Stimulated activated CD4-positive, alpha-beta T cell treated with anti-CD3 and anti-CD28 coated beads, Interleukin-4, amount 100 ng/mL, for 4 hours (primary cell): ENCODE measurements at places on chromosomes 7 and 10.

DNA sequence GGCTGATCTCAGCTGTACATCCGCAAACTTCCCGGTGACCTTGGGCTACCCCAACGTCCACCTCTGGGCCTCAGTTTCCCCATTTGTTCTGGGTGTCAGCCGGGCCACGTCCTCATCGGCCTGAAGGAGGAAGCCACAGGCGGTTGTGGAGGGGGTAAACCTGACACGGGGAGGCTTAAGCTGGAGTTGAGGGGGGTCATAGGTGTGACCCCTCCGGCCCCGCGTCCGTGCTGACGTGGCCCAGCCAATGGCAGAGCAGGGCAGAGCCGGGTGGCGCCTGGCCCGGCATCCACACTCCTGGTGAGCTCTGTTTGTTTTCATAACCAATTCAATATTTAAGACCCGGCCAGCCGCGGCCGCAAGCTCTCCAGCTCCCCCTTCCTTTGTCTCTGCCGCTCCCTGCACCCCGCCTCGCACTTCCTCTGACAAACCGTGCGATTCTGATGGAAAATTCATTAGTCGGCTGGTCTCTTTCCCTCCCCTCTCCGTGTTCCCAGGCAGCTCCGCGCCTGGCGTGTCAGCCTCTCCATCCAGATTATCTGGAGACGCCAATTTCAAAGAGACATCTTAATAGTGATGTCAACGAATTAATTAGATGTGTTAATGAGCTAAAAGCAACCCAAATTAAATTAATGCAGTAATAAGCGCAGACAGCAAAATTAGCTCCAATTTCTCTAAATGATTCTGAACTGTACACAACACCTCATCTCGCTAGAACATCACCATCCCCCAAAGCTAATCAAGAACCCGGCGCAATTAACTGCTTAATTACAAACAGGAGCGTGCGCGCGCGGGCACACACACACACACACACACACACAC is 55.4 kb downstream of the MICALL2 start:
- DNase-seq, result no peak

GRCh38 chr10:131155876-131156230 is 155.7 kb downstream of the TCERG1L start:
- no peak for DNase-seq

DNA sequence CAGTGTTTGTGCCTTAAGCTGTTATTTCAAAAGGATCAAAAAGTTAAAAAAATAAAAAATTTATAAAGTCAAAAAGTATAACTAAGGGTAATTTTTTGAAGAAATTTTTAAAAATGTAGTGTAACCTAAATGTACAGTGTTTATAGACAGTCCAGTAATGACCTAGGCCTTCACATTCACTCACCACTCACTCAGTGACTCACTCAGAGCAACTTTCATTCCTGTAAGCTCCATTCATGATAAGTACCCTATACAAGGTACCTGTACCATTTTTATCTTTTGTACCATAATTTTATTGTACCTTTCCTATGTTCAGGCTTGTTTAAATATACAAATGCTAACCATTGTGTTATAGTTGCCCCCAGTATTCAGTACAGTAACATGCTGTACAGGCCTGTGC is 21.5 kb downstream of the DNAJC9 start:
- no peak for DNase-seq

DNA sequence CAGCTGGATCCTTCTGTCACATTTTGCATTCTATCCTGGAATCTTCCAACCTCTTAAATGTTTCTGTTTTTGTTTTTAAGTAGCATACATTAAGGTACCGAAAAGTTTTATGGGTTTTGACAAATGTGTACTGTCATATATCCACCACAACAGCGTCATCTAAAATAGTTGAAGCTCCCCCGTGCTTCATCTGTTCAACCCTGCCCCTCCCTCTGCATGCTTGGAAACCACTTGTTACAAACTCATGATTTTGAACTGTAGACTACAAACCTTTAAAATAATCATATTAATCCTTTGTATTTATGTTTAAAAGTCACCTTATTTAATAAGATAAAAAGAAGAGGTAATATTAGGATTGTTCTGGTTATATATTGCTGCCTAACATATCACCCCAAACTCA is 182.8 kb upstream of the SMIM30 start:
- no peak for DNase-seq

DNA sequence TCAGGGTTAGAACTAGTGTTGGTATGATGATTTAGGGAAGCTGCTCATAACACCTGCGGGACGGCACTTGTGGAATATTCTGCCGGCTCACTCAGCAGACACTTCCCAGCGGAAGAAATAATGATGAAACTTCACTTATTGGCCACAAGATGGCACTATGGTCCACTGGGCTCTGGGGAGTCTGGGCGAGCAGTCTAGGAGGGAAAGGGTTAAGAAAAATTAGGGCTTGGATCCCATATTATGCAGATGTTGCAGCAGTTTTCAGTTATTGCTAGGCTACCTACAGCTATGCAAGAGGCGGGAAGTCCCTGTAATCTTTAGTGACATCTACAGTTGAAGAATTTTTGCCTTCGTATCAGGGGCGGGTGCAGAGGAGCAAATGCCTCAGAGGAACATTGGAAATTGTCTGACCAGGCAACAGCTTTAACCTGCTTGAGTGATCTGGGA is 238.7 kb upstream of the PRSS58 start:
- no peak for DNase-seq

DNA sequence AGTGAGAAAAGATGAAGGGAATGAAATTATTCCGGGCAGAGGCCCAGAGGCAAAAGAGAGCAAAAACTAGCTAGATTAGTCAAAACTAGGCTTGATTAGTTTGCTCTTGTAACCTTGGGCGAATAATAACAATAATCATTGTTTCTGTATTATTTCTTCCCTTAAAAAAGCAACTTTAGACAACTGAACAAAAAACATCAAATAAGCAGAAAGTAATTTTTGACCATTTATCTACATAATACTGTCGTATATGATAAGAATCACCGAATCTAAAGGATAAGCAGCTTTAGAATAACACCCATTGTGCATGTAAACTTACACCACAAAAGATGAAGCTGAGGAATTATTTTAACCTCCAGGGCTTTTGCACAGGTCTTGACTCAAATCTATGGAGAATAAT is 125.1 kb downstream of the TPK1 start:
- no peak for DNase-seq
